Activated CD4-positive, alpha-beta T cell treated with anti-CD3 and anti-CD28 coated beads, Interleukin-2, amount 50 U/mL, for 24 hours (primary cell): ENCODE measurements at places on chromosomes 2 and 18.
A peak's percentile ranks its signal among the peaks of the same experiment; 100 is the strongest.

DNA sequence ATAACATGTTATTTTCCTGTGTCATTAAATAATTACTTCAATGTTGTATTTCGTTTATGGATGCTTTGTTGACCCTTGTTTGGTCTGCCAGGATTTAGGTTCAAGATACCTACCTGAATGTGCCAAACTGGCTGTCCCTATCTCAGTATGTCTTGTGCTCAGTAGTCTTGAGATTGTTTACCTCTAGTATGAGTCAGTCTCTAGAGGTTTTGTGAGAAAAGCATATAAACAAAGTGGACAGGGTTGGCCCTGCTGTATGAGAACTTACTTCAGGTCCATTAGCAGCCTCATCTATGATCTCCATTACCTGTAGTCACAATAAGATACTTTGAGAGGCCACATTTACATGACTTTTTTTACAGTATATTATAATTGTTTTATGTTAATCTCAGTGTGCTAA, 17.8 kb downstream of the DDX18 start:
- no peak for DNase-seq

- no peak for DNase-seq
Measured at GRCh38 chr18:60664736-60665135, 292.2 kb upstream of the MC4R start.

GRCh38 chr2:234929002-234929401, 22.8 kb upstream of the SH3BP4 start:
- no peak for DNase-seq

DNA sequence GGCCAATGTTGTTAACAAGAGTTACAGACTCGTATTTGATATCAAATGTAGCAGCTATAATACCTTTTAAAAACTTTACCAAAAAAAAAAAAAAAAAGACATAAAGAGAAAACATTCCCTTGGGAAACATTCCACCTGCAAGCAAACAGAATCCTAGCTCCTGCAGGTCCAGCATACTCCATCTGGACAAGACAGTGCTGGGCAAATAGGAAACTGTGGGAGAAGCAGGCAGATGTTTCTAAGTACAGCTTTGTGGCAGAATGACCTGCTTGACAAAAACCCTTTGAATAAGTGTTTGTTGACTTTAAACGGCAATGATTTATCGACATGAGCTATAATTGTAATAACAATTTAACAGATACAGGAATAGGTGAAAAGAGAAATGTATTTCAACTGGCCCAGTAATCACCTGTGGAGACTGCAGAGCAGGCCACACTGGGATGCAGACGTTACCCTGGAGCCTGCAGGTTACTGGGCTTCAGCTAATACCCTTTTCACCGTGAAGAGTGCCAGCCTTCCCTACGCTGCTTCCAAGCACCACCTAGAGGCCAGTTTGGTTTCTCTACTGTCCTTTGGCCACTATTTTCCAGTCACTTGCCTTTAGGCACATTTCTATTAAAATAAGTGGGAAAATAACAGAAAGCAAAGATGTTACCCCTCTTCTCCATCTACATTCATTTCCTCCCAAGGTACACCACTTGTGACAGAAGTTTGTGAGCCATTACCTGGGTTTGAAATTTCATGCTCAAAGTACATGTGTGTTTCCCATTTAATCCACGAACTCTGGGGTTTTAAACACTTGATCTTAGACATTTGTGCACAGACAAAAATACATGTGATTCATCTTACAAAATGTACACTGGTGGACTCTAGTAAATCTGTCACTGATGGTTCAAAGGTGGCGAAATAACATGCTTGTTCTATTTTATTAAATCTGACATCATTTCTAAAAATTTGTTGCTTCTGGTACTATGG, 96.9 kb upstream of the ZNF397 start:
- DNase-seq, result no peak

- no peak for DNase-seq
Measured at GRCh38 chr2:3403587-3404334, 24.3 kb downstream of the TRAPPC12 start.

GRCh38 chr2:236550290-236550689, 19.3 kb upstream of the ACKR3 start:
- no peak for DNase-seq

DNA sequence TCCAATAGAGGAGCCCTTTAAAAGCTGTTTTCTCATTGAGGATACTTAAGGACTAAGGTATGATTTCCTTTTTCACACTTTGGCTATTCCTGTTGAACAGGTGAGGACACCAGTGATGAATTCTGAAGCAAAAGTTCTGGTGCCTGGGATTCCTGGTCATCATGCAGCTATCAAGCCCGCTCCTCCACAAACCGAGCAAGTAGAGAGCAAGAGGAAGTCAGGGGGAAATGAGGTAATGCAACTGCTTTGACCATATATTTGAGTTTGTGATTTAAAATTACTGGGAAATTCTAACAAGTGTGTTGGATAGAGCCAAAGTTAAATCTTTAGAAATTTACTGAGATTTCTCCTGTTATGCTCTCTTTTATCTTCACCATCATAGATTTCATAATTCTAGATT, 33.0 kb downstream of the WDR43 start:
- DNase-seq, result no peak

DNA sequence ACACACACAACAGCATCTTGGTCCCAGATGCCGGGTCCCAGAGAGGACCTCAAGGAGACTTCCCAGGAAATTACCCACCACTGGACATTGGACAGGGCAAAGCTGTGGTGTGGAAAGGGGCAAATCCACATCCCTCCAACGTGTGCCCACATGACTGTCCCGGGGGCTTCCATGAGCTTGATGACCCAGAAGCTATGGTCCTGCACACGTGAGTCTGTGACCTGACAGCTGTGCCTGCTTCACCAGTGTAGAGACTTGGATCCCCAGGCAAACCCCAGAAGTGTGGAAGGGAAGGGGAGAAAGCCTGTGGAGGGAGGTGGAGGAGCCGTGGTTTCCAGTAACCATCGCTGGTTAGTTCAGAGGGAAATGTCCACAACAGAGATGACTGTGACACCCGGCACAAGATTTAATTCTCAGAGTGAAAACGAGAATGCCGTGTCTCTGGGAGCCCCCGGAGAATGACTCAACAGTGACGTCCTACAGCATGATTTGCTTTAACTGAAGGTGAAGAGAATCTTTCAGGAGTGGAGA, 19.1 kb upstream of the GPR55 start:
- peak; percentile 45 for DNase-seq

GRCh38 chr2:239008004-239008403, 160.1 kb downstream of the TWIST2 start:
- DNase-seq, result no peak

DNA sequence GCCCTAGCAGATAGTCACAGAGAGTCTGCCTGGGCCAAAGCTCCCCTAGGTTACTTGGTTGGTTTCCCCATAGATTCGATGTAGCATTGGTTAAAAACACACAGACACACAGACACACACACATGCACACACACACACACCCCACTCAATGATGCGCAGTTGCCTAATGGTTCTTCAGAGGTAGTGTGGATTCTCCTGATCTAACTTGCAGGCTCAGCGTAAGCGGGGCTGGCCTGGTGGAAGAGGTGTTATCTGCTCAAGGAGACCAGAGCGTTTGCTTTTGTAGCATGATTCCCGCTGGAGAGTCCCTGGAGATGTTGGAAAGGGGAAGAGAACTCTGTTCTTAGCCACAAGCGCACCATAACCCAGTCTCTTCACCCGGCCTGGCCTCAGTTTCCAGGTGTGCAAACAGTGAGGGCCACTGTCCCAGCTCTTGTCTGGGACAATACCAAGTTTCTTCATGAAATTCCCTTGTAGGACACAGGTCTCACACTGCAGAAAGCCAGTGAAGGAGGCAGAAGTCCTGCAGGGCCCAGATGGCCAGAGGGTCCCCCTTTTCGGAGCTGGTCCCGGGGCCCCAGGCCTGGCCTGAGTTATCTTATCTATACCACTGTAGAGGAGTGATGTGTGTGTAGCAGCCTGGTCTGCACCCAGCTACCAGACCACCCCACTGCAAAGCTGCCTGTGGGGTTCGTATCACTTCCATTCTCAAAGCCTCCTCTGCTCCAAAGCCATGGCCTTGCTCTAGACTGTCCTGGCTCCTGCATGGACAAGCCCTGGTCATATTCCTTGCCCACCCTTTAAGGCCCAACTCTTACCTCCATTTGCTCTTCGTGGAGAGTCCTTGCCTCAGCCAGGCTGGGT, 3.7 kb downstream of the ACKR3 start:
- DNase-seq, result no peak

DNA sequence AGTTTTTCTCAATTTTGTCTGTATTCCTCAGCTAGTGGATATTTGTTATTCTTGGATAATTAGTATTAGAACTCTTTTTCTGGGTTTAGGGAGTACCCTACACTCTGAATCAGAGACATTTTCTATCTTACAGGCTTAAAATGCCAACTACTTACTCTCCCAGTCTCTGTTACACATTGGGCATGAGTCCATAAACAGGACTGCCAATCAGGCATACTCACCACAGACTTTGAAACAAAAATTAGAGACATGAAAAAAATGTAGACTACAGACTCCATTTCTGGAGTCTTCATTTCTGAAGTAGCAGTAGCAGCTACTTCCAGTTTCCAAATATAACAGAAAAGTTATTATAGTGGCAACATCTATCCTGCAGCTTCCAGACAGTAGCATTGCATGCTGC, 279.7 kb downstream of the MBD5 start:
- no peak for DNase-seq

- no peak for DNase-seq
Measured at GRCh38 chr2:96819128-96819875, 3.2 kb downstream of the CNNM3 start.

GRCh38 chr2:133736674-133737073, 168.4 kb upstream of the NCKAP5 start:
- DNase-seq, result no peak

DNA sequence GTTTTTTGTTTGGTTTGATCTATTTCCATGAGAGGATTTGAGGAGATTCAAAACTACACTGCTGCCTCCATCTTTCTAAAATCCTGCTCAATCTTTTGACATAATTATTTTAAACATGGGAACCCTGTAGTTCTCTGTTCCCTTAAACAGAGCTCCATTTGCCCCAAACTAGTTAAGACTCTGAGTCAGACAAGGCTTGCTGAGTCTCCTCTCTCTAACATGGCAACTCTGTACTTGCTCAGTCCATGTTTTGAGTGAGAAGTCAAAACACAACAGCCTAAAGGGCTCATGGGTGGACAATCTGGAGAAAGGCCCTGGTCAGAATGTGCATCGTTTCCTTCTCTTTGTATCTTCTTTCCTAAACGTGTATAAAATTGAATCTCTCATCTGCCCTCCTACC, 7.1 kb upstream of the STAMBP start:
- no peak for DNase-seq

DNA sequence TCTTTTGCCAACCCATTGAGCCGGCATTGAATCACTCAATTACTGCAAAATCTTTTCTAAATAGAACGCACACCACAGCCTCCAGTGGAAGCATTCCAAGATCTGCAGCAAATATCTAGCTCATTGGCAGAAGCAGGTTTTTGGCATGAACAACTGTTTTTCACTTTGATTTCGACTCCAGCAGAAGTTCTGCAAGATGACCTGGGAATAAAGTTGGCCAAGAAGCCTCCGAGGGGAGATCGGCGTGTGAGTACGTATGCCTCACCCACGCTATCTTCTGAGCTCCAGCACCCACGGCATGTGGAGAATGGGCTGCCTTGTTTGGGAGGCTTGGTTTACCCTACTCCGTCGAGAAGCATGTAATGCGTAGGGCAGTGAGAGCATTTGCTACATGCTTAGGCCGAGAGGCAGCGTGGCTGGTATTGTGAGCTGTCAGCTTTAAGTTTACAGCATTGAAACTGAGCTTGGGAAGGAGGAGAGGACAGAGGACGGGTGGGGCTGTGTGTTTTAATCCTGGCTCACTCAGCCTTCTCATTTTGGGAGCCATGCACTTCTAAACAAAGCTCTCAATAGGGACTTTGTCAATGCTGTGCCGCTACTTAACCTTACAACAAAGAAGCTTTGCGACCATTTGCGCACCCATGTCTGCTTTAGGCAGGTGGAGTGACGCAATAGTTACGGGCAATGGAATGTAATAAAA, 10.5 kb downstream of the PCARE start:
- DNase-seq, result no peak

GRCh38 chr2:120174963-120175581, 48.1 kb downstream of the TMEM185B start:
- DNase-seq, result peak; percentile 41

DNA sequence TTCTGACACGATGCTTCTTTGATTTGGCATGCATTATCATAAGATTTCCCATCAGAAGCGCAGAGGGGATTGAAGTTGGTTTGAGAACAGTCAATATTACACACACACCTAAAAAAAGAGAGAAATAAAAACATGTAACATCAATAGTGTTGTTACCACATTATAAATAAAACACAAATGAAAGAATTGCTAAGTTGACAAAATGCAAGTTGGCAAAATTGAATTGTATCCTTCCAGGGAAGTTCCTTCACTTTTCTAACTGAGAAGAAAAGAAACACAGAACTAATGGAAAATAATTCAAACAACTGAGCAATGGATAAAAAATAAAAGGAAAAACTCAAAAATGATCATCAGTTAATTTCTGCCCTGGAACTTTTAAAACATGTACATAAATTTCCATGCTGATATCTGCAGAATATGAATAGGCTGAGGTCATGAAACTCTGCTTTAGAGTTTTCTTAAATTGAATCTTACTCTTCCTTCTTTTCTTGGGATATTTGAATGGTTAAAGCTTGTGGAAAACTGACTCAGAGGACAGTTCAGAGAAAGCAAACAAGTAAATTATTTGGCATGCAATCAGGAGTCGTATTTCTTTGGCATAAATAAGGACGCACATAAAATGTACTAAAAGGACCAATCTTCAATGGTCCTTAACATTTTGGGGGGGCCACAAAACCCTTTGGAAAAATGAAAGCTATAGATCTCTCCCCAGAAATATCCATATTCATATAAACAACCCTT, 152.4 kb upstream of the CAVIN2 start:
- no peak for DNase-seq

DNA sequence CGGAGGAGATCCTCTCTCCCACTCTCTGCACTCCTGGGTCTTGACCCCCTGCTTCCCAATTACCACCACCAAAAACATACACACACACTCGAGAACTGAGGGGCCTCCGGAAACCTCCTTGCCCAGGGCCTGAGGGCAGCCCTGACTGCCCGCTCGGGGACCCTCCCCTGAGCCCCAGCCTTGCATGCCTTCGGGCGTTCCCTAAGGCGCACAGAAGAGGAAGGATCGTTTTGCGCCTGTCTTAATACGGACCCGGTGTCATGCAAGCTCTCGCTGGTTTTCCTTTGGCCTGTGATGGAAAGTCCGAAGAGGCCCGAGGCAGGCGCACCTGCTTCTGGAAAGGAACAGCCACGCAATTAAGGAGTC, 19.8 kb downstream of the POU3F3 start:
- no peak for DNase-seq

DNA sequence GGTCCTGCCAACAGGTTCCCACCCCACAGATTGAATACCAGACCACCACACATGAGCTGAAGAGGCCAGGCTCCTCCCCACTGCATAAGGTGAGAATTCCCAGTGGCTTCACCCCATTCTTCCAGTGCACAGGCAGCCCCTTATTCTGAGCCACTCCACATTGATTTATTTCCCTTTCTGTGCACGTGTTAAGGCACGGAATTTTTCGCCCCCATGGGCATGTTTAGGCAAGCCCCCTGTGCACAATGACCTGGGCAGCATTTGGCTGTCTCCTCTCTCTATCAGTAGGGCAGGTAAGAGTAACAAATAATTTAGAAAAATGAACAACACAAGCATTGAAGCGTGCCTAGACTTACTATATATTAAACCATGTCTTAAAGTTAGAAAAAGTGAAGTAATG, 15.2 kb upstream of the CHAC2 start:
- no peak for DNase-seq
